CD4-positive, alpha-beta T cell treated with Interleukin-4 for 1 hour (primary cell): ENCODE measurements at places on chromosomes 2 and 18.
A peak's percentile ranks its signal among the peaks of the same experiment; 100 is the strongest.

- no peak for DNase-seq
Observed at GRCh38 chr2:74438248-74438647, 3.5 kb downstream of the RTKN start.

GRCh38 chr2:195382186-195382585 lies 274.8 kb upstream of the SLC39A10 start:
- DNase-seq, result peak; percentile 15

- DNase-seq, result no peak
Observed at GRCh38 chr2:207663870-207664545, 38.8 kb upstream of the METTL21A start.

GRCh38 chr2:226450141-226450540 lies 349.5 kb downstream of the IRS1 start:
- no peak for DNase-seq

DNA sequence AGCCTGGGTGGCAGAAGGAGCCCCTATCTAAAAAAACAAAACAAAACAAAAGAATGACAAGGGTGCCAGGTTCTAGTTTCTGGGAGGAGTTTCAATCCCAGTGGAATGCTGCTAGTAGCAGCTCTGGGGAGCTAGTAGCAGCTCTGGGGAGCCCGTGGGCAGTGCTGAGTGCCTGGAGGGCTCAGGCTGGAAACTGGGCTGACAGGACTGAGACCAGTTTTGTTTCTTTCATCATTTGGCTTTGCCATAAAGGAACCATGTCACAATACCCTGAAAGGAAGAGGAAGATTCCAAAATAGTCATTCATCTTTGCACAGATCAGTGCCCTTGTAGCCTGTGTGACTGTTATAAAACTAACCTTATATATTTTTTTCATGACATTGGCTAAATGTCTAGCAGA lies 10.6 kb downstream of the MFSD6 start:
- no peak for DNase-seq

- DNase-seq, result no peak
Observed at GRCh38 chr2:236250909-236251579, 13.2 kb downstream of the ASB18 start.

GRCh38 chr2:102101849-102102635 lies 40.5 kb upstream of the IL1R1 start:
- no peak for DNase-seq

DNA sequence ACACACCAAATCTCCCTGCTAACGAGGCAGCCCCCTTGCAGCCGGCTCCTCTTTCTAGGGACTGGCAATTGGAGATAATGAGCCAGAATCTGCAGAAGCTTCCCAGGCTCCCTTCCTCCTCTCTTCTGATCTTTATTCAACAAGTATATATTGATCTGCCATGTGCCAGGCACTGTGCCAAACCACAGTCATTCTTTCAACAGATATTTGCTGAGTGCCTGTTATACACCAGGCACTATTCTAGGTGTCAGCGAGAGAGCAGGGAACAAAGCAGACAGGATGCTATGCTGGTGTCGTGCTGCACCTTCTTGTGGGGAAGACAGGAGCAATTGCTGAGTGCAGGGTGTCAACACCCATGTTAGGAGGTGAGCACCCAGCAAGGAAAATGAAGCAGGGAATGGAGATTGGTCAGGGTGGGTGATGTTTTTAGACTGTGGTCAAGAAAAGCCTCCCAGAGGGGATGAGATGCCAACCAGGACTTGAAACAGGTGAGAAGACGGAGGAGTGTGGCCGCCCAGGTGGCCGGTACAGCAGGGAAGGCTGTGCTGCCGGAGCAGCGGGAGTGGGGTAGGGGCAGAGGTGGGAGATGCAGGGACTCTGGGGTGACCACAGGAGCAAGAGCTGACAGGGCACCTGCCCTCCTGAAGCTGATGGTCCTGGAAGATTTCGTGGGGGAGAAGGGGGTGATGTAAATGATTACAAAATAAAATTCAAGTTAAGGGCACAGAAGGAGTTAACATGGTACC lies 307.6 kb upstream of the RAB12 start:
- no peak for DNase-seq

GRCh38 chr2:8694737-8695136 lies 12.9 kb downstream of the ID2 start:
- no peak for DNase-seq

- DNase-seq, result no peak
Observed at GRCh38 chr18:11071300-11071699, 78.1 kb downstream of the PIEZO2 start.

GRCh38 chr2:166239548-166239947 lies 111.7 kb upstream of the SCN1A start:
- no peak for DNase-seq

GRCh38 chr18:76376668-76377358 lies 118.2 kb downstream of the ZNF516 start:
- peak; percentile 21 for DNase-seq

- no peak for DNase-seq
Observed at GRCh38 chr2:155100261-155100660, 401.8 kb downstream of the KCNJ3 start.

GRCh38 chr2:10341193-10341592 lies 38.5 kb downstream of the HPCAL1 start:
- DNase-seq, result no peak

DNA sequence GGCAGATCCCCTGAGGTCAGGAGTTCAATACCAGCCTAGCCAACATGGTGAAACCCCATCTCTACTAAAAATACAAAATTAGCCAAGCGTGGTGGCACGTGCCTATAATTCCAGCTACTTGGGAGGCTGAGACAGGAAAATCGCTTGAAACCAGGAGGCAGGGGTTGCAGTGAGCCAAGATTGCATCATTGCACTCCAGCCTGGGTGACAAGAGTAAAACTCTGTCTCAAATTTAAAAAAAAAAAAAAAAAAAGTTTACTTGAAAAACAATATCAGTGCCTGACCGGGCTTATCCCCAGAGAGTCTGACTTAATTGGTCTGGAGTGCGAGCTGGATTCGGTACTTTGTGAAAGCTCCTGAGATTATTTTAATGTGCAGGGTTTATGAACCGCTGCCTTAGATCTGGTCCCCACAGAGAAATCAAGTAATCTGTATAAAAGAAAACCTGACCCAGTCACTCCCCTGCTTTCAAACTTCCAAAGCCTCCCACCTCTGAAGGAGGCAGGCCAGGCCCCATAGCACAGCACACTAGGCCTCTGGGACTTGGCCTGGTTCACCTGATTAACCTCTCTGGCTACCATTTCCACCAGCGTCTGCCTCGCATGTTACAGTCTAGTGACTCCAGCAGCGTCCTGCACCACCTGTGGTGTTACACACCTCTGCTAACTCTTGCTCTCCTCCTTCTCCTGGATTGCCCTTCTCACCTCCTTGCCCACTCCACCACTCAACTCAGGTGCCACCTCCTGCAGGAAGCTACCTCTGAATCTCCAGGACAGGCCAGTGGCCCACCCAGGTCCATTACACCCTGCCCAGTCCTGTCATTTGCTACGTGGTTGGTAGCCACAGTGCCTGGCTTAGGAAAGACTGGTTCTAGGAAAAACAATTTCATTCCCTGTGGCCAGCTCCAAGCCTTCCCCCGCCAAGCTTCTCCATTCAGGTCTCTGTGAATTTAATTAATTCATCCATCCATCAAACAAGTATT lies 114.3 kb upstream of the PPP1CB start:
- no peak for DNase-seq

DNA sequence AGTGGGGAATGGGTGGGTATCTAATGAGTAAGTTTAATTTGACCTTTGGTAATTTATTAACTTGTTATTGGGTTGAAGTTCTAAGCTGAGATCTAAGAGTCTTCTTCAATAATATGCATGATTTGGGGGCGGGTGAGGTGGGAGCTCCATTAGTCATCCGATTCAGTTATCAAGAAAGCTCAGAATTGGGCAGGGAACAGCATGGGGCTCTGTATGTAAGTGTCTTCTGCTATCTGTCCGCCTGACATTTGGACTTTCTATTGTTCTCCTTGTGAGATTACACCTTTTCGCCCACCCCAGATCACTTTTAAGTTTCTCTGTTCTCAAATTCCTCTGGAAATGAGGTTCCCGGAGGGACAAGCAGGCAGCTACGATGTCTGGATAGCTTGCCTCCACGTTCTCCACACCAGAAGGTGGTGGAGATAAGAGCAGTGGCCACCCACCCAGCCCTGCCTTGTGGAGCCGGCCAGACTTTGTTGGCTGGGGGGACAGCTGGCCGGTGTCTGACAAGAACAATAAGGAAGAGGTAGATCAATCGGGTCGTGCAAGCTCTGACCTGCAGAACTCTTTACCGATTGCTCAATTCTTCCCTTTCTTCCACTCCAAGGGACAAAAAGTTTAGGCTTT lies 75.5 kb upstream of the GATA6 start:
- no peak for DNase-seq

- no peak for DNase-seq
Observed at GRCh38 chr18:8351161-8351560, 258.1 kb upstream of the RAB12 start.

DNA sequence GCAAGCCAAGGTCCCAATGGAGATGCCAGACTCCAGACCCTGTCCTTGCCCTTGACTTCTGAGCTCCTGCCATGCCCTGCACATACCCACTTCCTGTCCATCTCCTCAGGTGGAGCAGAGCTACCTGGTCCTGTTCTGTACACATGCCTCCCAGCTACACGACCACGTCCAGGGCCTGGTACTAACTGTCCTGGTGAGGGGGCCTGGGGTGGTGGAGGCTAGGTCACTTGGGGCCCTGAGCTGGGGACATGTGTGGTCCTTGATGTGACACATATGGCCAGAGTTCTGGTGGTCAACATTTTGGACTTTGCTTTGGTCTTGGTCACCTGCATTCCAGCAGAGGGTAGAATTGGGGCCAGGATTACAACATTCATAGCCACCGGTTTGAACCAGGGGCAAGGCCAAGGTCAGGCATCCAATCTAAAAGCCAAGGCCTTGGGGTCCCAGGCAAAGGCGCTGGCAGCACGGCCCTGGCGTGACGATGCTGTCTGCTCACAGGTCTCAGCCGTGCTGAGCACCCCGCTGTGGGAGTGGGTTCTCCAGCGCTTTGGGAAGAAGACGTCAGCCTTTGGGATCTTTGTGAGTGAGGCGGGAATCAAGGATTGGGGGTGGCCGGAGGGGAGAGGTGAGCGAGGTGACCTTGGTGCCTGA lies 12.6 kb downstream of the MFSD2B start:
- DNase-seq, result no peak

- DNase-seq, result no peak
Observed at GRCh38 chr2:204898928-204899640, 353.8 kb downstream of the PARD3B start.

DNA sequence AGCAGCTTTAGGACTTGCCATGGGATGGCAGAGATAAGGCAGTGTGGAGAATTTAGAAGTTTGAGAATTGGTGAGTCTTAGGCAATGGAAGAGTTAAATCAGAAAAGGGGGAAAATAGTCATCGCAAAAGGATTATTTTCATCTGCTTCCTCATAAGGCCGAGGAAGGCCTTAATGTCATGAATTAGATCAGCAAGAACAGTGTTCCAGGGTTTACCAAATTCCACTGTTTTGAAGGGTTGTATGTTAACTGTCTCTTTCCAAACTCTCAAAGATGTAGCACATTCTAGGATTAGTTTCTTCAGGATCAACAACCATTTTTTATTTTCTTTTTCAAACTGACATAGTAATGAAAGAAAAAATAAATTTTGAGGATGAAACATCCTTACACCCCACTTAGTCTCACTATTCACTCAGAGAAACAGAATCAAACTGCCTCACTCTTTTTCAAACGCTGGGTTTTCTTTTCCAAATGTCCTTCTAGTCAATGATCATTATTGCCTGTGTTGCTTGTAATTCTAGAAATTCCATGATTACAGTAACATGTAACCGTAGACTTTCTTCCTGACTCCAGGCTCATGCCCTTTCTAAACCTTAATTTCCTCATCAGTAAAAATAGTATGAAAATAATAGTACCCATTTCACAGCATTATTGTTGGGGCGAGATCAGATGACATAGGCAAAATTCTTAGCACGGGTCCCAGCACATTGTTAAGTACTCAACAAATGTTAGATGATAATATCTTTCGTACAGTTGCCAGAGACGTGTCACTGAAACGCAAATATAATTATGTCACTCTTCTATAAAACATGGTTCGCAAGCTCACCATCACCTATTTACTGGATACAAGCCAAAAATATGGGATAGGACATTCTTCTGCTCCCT lies 23.6 kb downstream of the ZEB2 start:
- no peak for DNase-seq

GRCh38 chr2:195364015-195364965 lies 292.7 kb upstream of the SLC39A10 start:
- DNase-seq, result no peak

- no peak for DNase-seq
Observed at GRCh38 chr18:305003-305501, 37.2 kb upstream of the THOC1 start.

- DNase-seq, result no peak
Observed at GRCh38 chr2:63047321-63048279, 3.0 kb upstream of the OTX1 start.

DNA sequence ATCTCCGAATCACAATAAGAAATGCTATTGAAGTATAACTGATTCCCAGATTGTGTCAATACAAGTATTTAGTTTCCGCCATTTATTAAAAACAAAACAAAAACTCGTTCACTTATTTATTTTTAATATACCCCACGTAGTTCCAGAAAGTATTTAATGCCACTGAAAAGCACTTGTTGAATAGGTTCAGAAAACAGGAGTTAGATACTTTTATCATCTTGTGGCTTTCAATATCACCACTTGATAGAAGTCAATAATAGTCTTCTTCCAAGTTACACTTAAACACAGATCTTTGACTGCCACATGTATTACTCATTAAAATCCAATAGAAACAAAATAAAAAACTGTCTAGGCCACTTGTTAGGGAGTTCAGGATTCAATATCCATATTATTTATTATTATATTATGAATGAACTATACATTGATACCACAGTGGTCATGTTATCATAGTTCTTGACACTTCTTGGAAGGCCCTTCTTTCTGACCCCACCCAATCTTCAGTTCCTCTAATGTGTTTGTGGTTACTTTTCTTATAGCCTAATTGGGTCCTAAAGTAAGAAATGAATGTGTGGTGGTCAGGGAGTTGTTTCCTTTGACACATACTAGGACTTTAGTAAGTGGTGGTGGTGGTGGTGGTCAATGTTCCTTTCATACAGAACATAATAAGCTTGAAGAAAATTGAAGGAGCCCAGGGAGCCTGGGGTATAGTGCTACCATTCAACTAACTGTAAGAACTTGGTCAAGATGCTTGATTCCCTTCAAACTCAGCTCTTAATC lies 221.3 kb upstream of the ITGA4 start:
- DNase-seq, result no peak

DNA sequence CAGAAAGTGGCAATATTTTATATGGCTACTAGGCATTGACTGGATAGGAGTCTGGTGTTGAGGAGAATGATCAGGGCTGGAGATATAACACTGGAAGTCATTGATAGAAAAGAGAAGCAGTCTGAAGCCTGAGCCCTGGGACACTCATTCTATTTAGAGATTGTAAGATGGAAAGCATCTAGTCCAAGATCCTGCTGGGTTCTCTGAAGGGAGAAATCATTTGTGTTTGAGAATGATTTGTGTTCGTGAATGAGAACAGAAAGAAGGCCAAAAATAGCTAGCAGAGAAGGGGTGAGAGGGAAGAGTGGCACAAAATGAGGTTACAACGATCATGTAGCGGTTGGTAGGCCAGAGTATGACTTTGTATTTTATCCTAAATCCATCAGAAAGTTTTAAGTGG lies 7.6 kb upstream of the ALS2 start:
- DNase-seq, result no peak
